ENCODE measurements at places on chromosomes 6 and 20.

- peak; percentile 81 for DNase-seq
These were observed 10.1 kb upstream of the NXT1 start for GRCh38 chr20:23340524-23340923.

DNA sequence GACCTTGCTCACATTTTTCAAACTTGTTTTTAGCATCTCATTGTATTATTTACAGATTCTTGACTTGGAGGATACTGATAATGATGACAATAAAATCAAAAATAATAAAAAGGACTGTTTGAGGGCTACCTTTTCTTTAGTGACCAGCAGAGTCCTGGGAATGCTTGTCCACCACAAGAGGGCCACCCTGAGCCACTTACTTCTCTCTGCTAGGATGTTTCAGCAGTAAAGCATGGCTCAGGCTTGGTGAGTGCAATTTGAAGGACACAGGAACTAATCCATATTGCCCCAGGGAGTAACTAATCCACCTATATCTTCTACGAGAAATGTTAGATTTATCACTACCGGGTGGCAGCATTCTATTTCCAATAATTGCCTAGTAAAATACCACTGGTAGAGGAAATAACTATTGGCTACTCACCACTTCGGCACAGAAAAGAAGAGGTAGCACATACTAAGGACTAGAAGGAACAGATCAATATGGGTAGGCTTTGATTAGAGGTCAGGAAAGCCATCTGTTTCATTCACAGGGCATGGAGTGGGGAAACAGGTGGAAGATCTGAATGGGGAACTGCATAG is 5.8 kb upstream of the KIAA0408 start:
- DNase-seq: peak; percentile 81

- DNase-seq: no peak
These were observed 289.5 kb downstream of the ESR1 start for GRCh38 chr6:152096863-152097496.

DNA sequence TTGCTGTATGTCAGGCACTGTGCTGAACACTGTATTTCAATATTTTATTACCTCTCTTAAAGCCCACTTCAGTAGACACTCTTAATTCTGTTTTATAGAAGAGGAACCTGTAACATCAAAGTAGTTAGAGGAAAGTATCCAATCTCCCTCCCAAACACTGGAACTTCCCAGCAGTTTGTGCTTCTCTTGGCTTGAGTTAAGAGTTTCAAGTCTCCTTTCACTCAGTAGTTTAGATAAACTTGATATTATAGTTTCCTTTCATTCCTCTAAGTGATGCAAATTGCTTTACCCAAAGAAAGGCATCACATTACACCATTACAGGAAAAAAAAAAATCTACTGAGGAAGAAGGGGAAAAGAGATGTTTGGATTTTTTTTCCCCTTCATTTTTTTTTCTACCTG is 164.3 kb downstream of the TSHZ2 start:
- DNase-seq: no peak

All from suprapubic skin (tissue), 4 donors.